ENCODE measurements at places on chromosomes 2 and 18.

DNA sequence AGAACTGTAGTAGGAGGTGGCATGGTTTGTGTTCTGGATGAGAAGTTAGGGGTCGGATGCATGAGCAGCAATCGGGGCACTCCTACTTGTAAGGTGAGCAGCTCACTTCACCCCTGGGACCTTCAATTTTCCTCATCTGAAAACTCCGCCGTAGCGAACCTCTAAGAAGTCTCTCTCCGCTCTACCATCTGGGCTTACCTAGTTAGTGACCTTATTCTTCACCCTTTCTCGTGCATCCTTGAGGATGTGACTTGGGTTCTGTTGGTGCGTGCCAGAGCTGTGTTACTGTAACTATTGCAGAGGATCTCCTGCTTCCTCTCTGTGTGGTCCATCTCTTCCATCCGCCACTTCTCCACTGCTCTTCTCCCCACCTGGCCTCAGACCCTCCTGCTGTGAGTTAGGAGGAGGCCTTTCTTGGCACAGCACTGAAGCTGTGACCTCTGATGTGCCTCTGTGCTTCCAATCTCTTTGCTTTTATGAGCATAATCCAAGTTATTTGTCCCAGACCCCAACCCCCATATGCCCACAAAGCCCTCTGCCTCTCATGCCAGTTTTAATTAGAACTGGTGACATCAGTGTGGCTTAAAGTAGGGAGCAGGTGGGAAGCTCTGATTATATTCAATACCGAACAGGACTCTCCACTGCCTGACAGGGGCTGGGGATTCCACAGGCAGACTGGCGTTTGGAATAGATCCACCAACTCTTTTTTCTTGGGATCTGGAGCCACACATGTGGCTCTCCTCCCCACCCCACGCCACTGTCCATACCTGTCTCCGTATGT lies 178.4 kb downstream of the BCL2 start:
- DNase-seq = peak; percentile 54

GRCh38 chr18:26052505-26052904 lies 37.9 kb downstream of the SS18 start:
- DNase-seq = no peak

DNA sequence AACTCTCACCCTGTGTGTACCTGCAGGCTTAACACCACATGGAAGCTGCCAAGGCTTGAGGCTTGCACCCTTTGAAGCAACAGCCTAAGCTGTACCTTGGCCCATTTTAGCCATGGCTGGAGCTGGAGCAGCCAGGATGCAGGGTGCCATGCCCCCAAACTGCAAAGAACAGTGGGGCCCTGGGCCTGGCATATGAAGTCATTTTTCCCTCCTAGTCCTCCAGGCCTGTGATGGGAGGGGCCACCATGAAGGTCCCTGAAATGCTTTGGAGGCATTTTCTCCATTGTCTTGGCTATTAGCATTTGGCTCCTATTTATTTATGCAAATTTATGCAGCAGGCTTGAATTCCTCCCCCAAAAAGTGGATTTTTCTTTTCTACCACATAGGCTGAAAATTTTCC lies 238.4 kb downstream of the CDCA7 start:
- DNase-seq = no peak

GRCh38 chr2:168976034-168976654 lies 55.0 kb downstream of the ABCB11 start:
- peak; percentile 21 for DNase-seq

DNA sequence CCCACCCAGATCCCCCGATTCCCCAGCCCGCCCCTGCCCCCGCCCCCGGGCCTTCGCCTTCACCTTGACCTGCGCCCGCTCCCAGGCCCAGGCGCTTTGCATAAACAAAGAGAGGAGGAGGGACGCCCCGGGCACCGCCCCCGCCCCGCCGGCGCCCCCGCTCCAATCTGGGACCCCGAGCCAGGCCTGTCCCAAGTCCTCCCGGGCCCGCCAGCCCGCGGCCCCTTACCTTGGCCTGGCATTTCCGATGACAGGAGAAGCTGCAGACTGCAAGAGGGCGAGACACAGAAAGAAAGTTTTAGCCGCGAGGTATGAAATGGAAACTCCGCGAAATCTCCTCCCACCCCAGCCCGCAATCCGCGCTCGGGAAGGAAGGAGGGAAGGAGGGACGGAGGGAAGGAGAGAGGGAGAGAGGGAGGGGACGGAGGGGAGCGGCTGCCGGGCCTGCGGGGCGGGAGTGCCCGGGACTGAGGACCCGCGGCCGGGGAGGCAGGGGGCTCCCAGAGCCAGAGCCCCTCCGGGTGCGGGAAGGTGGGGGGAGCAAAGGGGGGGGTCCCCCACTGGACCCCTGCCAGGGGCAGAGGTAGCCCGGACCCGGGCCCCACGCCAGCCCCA lies 24.2 kb downstream of the TNS1 start:
- peak; percentile 81 for DNase-seq

- peak; percentile 88 for DNase-seq
These were observed 41.6 kb downstream of the LRRC30 start for GRCh38 chr18:7272311-7273049.

DNA sequence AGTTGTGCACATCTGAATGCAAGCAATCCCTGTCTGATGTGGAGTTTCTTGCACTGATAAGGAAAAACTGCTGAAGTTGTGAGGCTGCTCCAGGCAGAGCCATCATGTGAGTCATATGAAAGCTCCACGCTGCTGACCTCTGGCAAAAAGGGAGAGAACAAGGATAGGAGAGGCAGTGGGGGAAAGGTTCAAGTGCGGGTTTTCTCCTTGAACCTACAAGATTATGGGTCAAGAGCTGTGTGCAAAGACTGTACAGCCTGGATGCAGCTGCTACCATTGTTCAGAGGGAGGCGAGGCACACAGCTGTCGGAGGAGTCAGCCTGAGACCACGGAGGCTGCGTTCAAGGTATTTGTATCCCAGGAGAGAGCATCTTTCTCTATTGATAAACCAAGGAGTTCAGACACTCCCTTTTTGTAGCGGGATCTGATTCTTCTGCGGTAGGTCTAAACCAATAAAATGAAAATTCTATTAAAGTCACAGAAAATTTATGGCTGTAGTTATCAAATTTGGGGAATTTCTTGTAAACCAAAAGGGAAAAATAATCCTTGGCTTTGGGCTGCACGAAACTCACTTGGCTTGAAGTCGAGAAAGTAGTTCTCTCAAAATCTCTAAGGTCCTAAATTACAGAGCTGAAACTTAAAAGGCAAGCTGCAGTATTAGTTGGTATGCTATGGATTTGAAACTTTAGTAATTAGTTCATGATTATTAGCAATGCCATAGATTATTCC lies at the start of gene CDK15:
TSS of gene CDK15 (plus strand) at position 96 of the 729 bp plus-strand sequence. CDS start at position 224, 128 bp downstream.
- peak; percentile 61 for DNase-seq

DNA sequence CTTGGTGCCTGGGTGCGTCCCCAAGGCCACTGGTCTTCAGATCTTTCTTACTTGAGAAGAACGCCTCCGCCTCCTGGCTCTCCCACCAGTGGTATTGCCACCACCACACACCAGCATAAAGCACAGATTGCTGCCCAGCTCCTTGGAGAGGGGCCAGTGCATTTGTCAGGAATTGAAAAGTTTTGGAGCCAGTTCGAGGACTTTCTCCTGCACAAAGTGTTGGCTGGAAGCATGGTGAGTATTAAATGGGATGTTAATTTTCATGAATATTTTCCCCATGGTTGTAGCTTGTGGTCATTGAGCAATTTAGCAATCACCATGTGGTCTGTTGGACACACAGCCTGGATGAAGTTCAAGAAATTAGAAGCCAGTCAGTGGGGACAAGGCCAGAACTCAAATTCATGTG lies 684.6 kb upstream of the FANCL start:
- no peak for DNase-seq

DNA sequence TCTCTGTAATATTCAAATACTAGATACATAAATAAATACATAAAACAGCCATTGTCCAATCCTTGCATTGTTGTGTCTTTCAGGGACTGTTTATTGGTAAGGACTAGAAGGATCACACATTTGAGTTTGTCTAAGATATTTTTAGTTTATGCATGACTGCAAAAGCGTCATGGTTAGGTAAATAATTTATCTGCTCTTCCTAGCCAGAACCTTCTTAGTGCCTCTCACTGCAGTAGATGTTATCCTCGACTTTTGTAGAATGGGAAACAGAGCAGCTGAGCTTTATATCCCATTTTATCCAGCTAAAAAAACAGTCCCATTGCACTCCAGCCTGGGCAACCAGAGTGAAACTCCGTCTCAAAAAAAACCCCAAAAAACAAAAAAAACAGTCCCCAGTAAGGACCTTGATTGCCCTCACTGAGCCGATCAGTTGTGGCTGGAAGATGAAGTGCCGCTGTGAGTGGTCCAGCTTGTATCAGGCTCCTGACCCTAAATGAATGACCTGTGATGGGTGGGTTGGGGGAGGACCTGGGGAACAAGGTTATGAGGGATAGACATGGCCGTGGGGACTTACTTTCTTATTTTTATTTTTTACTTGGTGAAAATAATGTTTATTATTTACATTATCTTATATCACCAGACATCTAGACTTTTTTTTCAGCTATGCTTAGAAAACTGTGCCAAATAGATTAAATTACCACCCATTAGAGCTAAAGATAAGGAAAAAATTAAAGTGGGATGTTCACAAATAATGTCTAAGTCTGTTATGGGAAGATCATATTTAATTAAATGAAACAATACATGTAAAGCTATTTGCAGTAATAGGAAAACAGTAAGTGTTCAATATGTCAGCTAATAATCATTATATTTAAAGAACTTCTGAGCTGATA lies 10.9 kb upstream of the ADAM23 start:
- no peak for DNase-seq

DNA sequence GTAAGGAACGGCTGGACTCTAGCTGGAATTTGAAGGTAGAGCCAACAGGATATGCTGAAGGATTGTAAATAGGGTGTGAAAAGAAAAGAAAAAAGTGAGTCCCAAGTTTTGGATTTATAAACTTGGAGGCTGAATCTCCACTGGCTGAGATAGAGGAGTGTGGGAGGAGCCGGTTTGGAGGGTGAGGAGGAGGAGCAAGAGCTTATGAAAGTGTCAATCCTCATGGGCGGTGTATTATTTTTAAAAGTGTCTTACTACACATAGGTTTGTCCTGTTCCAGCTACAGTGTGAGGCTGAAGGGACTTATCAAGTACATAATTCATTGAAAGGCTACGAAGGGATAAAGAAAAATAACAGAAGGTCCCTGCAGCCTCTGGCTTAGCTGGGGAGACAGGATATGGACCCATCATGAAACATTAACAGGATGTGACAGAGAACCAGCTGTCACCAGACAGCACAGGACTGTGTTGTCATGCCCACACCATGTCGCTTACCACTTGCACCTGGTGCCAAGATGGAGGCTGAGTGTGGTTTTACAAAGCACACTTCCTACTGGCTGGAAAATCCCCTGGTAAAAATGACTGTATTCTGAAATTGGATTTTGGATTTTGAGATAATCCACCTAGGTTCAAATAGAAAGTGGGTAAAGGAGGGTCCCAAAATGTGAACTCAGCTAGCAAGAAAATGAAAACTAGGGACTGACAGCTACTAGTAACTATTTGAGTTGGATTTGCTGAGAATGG lies 2.5 kb upstream of the MREG start:
- DNase-seq = peak; percentile 55

DNA sequence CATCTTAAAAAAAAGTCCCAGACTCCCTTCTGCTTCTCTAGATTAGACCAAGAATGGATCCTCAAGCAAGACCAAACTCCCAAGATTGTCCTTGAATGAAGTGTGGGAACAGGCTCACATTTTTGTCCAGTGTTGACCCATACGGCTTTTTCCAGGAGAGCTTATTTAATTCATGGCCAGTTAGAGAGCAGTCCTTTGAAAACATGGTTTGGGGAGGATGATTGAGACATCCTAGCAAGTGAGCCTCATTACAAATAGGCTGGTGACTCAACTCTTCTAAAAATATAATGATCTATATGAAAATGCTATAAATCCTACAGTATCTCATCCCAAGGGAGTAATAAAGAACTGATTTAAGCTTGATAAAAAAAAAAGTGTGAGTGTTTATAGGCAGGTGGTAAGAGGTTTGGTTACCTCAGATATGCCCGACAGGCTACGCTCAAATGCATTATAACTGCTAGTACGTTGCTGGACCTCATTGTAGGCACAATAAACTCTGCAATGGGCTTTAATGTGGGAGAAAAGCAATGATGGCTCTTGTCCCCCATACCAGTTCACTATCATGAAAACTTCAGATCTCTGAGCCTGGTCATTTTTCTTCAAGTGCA lies 17.0 kb downstream of the ANKRD29 start:
- DNase-seq = no peak

DNA sequence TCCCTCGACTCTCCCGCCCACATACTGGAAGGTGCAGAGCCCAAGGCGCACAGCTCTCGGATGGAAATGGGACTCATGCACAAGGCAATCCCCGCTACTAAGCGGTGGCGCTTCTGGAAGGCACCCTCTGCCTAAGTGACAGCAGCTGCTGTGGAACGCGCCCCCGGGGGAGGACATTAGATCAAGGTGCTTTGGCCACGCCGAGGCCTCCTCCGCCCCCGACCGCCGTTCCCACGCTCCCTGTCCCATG lies 202 bp downstream of the MCEE start:
- DNase-seq = no peak

DNA sequence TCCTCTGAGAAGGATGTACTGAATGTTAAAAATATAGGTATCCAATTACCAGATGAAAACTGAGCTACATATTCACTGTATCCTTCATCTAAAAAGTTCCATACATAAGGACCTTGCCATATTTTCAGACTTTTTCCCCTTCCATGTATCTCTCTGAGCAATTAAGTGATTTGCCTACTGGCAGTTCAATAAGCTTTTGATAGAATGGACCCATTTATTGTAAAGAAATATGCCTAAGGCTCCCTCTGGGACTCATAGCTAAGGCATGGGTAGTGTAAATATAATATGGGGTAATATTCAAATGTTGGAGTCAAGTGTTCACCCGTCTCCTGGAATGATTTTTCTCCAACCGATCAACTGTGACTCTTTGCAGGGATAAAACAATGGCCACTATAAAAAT lies 135.4 kb upstream of the FSHR start:
- no peak for DNase-seq

- DNase-seq = no peak
These were observed 661 bp upstream of the MGAT5 start for GRCh38 chr2:134253117-134253704.

DNA sequence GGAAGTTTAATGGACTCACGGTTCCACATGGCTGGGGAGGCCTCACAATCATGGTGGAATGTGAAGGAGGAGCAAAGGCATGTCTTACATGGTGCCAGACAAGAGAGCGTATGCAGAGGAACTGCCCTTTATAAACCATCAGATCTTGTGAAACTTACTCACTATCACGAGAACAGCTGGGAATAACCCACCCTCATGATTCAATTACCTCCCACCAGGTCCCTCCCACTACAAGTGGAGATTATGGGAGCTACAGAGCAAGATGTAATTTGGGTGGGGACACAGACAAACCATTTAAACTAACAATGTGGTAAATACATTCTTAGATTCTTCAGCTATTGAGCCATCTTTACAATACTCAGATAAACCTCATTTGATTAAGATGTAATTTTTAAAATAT lies 176.1 kb downstream of the SH3BP4 start:
- no peak for DNase-seq

- DNase-seq = no peak
These were observed 507.9 kb upstream of the SYT4 start for GRCh38 chr18:43785158-43785557.

DNA sequence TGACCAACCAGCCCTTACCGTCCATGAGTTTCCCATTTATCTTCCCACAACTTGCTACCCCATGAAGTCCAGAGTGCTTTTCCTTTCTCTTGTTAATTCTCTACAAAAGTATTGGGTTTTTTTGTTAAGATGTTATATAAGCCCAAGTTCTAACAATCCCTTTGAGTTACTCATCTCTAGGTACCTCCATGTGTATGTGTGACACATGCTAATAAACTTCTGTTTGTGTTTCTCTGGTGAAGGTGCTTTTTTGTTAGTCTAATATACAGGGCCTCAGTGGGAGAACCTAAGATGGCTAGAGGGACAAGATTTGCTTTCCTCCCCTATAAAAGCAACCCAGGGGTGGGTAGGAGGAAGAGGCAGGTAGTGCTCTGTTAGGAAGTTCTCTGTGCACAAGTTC lies 31.8 kb upstream of the RMDN2 start:
- DNase-seq = no peak

Measured in tongue (tissue), 3 donors.